ENCODE measurements at places on chromosomes 11 and 22. TPM values are rescaled to one million over a fixed set of nuclear protein-coding genes. Genes with fewer than 3 reads are reported as not detected.

The MUC6 gene
- not detected for total RNA-seq

The AQP11 gene
- total RNA-seq, result not detected

The OR8H1 gene
- not detected for total RNA-seq

- DNase-seq, result no peak
These were observed 72.6 kb upstream of the PPARA start for GRCh38 chr22:46077669-46078099.

DNA sequence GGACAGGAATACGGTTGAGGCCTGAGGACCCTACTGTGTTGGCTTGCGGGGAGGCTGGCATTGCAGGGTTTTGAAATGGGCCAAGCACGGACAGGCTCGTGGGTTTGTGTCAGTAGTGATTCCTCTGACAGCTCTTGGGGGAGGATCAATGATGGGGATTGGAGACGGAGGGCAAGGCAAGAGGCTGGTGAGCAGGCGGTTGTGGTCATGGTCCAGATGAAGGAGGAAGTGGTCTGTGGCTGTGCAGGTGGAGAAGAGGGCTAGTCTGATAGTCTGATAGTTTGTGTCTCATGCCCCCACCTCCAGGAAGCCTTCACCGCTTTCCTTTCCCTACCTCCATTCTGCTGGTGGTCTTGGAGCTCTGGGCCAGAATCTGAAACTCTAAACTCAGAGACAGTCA, 3.0 kb downstream of the MAFF start:
- DNase-seq, result no peak
